ENCODE measurements at places on chromosomes 1 and 21. TPM values are rescaled to one million over a fixed set of nuclear protein-coding genes. Genes with fewer than 3 reads are reported as not detected.

Gene BLACAT1
- total RNA-seq = 1.4 TPM

Gene TMPRSS3
- 0.12 TPM for total RNA-seq

Gene LDLRAD1
- not detected for total RNA-seq

Gene SORT1
- 22.7 TPM for total RNA-seq

Gene JAK1
- total RNA-seq = 61.4 TPM

Gene FAM110D
- not detected for total RNA-seq

Gene RAB29
- total RNA-seq = 29.8 TPM

Gene FMO3
- 0.57 TPM for total RNA-seq

Gene RYR2
- 2.3 TPM for total RNA-seq

Gene ALPL
- 0.19 TPM for total RNA-seq

Gene KLHDC7A
- total RNA-seq = 0.91 TPM

Gene MCOLN3
- 19.3 TPM for total RNA-seq

Gene KRTAP12-1
- not detected for total RNA-seq

Gene OXCT2
- total RNA-seq = not detected

Gene PLPP3
- 2.8 TPM for total RNA-seq

Gene S100A8
- total RNA-seq = not detected

Gene HSD11B1
- total RNA-seq = 1.5 TPM

Gene PATJ
- 10.3 TPM for total RNA-seq

Gene PLA2G2A
- total RNA-seq = not detected

Gene DCAF6
- total RNA-seq = 79.9 TPM
